ENCODE measurements at places on chromosomes 2 and 18.

DNA sequence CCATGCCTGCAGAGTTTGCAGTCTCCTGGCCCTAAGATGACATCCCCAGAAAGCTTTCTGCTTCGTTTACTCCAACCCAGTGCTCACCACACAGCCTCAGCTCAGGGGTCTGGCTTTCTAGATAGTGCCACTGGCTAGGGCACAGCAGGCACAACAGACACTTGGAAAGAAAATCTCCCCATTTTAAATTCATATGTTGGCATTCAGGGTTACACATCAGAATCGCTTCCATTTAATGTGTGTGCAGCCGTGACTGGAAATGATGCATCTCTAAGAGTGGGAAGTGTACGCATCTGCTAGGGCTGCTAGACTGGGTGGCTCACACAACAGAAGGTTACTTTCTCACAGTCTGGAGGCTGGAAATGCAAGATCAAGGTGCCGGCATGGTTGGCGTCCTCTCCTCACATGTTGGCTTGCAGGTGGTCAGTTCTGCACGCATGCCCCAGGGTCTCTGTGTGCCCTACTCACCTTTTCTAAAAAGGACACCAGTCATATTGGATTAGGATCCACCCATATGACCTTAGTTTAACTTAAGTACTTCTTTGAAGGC is 329.4 kb upstream of the RAB12 start:
- DNase-seq = no peak

DNA sequence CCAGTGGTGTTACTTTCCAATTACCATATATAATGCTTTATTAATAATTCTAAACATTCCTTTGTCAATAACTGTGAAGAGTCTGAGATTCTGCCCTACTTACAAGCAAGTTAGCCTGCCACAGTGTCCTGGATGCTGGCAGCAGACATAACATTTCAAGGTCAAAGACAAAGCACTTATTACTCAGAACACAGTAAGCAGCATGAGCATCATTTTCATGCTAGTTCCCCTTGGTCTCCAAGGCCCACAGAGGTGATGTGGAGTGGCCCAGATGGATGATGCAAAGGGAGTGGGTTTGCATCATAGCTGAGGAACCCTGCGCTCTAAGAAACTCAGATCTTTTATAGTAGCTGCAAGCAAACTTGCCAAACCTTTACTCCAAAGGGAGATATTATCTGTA is 349.7 kb downstream of the ZEB2 start:
- peak; percentile 28 for DNase-seq

- no peak for DNase-seq
These were observed 36.2 kb downstream of the TNS1 start for GRCh38 chr2:217966423-217967070.

GRCh38 chr2:175755169-175755568 is 246.9 kb downstream of the LNPK start:
- no peak for DNase-seq

- DNase-seq = no peak
These were observed 13.8 kb downstream of the MLPH start for GRCh38 chr2:237500681-237501424.

DNA sequence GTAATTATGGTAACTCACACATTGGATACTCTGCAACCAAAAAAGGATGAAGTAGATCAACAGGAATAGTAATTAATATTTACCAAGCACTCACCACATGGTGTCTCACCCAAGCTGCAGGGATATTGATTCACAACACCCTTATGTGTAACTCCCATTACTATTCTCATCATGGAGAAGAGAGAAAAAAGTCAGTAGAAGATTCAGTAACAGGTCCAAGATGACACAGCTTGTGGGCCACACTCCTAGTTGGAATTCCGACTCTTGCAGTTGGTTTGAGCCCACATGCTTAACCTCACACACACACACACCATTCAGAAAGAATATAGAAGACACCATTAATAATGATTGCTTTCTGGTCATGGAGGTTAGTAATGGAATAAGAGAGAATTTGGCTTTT is 1.7 kb upstream of the MLPH start:
- no peak for DNase-seq

- no peak for DNase-seq
These were observed 319.6 kb downstream of the PIK3C3 start for GRCh38 chr18:42274488-42275137.

DNA sequence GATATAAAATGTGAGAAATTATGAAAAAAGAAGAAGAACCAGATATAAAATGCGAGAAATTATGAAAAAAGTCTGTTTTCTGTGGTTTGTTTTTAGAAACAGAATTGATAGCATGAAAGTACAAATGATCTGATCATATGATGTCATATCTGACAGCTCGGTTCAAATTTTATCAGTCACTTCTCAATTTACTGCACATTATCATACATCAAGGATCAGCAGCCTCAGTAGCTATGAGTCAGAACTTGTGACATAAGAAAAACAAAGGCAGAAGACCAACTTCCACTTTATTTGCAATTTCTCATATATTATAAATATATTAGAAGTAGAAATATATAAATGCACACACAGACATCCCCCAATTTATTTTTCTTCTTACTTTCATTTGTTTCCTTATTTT is 634.0 kb downstream of the LRP1B start:
- no peak for DNase-seq

GRCh38 chr2:150601280-150602038 is 114.0 kb upstream of the RND3 start:
- DNase-seq = no peak

DNA sequence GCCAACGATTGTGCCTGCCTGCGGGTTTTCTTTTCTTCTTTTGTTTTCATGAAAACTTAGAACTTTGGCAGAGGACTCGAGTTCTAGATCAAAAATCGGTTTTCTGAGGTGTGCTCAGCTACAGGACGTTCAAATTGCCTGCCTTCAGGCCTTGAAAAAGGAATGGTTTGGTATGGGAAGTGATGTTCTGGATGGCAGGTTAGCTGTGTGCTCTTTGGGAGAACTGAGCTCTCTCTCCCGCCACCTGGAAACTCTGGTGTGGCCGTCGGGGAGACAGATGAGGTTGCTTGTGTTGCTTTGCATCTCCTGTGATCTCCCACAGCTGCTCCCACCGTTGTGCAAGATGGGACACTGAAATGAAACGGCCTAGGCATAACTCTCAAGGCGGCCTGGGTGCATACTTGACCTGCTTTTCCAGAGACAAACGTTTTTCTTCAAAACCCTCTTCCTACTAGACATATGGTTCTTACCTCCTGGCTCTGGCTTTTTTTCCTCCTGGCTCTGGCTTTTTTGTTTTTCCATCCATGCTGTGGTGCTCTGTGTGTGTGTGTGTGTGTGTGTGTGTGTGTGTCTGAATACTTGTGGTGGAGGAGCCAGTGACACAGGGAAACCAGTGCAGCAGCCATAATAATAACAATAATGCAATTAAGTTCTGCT is 2.0 kb downstream of the FMNL2 start:
- DNase-seq = no peak

All from posterior cingulate gyrus (tissue), 11 donors.